ENCODE measurements at places on chromosomes 5 and 9. TPM values are rescaled to one million over a fixed set of nuclear protein-coding genes. Genes with fewer than 3 reads are reported as not detected.

GRCh38 chr9:107688728-107689127, 199.2 kb upstream of the KLF4 start:
- H3K36me3 ChIP-seq, result no peaks in the 10 kb centered on the region
- no peaks in the 10 kb centered on the region for H3K27me3 ChIP-seq
- DNase-seq, result no peak
- no peaks in the 10 kb centered on the region for H3K4me1 ChIP-seq
- no peak overlapping the region for H3K4me3 ChIP-seq

DNA sequence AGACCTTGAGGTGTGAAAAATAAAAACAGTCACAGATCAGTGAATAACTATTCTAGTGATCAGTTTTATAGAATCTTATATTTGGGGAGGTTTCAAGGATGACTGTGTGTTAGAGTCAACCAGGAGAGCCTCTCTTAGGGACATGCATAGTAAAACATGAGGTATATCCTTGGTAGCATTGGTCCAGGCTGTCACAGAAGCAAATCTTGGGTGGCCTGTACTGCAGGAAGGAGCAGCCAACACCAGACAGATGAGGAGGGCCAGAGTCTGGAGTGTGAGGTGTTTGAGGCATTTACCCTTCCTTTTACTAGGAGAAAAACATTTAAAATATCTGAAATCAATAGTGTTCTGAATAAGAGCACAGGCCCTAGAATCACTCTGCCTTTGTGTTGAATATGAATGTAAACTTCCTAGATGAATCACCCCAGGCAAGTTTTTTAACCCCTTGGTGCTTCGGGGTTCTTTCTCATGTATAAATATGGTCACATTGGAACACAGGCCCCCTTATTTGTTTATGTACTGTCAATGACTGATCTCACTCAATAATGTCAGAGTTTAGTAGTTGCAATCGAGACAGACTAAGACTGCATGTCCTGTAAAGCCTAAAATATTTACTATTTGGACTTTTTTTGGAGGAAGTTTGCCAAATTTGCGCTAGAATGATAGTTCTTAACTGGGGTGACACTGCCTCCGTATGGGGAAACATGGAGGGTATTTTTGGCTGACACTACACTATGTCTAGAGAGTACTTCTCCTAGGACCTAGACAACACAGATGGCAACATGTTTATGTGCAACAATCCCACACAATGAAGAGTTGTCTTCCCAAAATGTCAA, 416.5 kb upstream of the POU5F2 start:
- no peaks in the 10 kb centered on the region for H3K27me3 ChIP-seq
- no peaks in the 10 kb centered on the region for H3K4me1 ChIP-seq
- no peak overlapping the region for H3K4me3 ChIP-seq
- H3K27ac ChIP-seq, result no peak overlapping the region
- DNase-seq, result no peak
- no peaks in the 10 kb centered on the region for H3K36me3 ChIP-seq

DNA sequence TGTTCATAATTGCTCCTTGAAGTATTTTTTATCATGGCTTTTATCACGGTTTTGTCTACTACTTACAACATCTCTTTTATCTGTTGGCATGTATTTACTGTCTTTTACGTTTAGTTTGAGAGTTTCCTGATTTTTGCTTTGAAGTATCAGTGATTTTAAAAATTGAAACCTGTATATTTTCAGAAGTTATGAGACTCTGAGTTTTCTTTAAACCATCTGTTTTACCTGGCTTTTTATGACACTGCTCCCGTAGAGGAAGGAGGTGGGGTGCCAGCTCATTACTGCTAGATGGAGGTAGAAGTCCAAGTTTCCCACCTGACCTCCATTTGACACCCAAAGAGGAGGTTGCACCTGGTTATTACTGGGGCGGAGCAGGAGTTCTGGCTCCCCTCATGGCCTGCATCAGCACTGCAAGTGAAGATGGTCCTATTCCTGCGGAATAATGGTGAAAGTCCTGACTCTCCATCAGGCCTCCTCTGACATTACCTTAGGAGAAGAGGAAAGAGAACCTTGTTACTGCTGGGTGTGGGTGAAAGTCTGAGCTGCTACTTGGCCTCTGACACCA, 10.0 kb upstream of the ZNF131 start:
- H3K27ac ChIP-seq, result peak overlapping the region; percentile 31
- no peaks in the 10 kb centered on the region for H3K4me1 ChIP-seq
- DNase-seq, result no peak
- no peak overlapping the region for H3K4me3 ChIP-seq
- H3K27me3 ChIP-seq, result no peaks in the 10 kb centered on the region
- no peaks in the 10 kb centered on the region for H3K36me3 ChIP-seq

GRCh38 chr9:14247577-14247976, 66.4 kb downstream of the NFIB start:
- peaks cover 8% of the 10 kb centered on the region for H3K4me1 ChIP-seq
- no peak for DNase-seq
- no peaks in the 10 kb centered on the region for H3K27me3 ChIP-seq
- no peak overlapping the region for H3K4me3 ChIP-seq
- no peak overlapping the region for H3K27ac ChIP-seq

The CHSY3 gene
- total RNA-seq, result 0.60 TPM

DNA sequence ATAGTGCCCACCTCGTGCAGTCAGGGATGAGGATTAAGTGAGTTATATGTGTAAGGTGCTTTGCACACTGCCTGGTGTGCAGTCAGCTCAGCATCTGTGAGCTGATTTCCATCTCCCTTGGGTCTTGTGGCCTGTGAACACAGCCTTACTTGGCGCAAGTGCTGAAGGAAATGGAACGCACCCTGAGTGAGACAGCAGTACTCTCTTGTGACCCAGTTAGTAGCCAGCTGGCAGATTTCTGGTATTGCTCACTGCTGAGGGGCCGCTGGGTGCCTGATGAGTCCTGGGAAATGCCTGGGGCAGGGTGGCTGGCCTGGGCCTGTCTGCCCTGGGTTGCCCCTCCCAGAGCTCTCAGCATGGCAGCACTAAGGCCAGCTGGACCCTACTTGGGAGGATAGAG, 90.9 kb upstream of the BOD1 start:
- no peaks in the 10 kb centered on the region for H3K36me3 ChIP-seq
- DNase-seq, result no peak
- H3K27me3 ChIP-seq, result no peaks in the 10 kb centered on the region
- H3K27ac ChIP-seq, result no peak overlapping the region
- H3K4me1 ChIP-seq, result no peaks in the 10 kb centered on the region
- H3K4me3 ChIP-seq, result no peak overlapping the region

GRCh38 chr5:36682499-36682898, 76.1 kb downstream of the SLC1A3 start:
- no peak overlapping the region for H3K27ac ChIP-seq
- no peaks in the 10 kb centered on the region for H3K4me1 ChIP-seq
- no peaks in the 10 kb centered on the region for H3K27me3 ChIP-seq
- H3K4me3 ChIP-seq, result no peak overlapping the region

- no peaks in the 10 kb centered on the region for H3K27me3 ChIP-seq
- no peaks in the 10 kb centered on the region for H3K36me3 ChIP-seq
- H3K4me3 ChIP-seq, result no peak overlapping the region
Measured at GRCh38 chr5:124260921-124261515, 485.4 kb downstream of the ZNF608 start.

- no peak for DNase-seq
- H3K27me3 ChIP-seq, result no peaks in the 10 kb centered on the region
- no peak overlapping the region for H3K4me3 ChIP-seq
- no peaks in the 10 kb centered on the region for H3K4me1 ChIP-seq
- H3K27ac ChIP-seq, result no peak overlapping the region
Measured at GRCh38 chr9:30348904-30349303, 2035.5 kb upstream of the ACO1 start.

Measured in ovary (tissue), 10 donors.